ENCODE measurements at places on chromosomes 7 and 10. TPM values are rescaled to one million over a fixed set of nuclear protein-coding genes. Genes with fewer than 3 reads are reported as not detected.
A peak's percentile ranks its signal among the peaks of the same experiment; 100 is the strongest.

DNA sequence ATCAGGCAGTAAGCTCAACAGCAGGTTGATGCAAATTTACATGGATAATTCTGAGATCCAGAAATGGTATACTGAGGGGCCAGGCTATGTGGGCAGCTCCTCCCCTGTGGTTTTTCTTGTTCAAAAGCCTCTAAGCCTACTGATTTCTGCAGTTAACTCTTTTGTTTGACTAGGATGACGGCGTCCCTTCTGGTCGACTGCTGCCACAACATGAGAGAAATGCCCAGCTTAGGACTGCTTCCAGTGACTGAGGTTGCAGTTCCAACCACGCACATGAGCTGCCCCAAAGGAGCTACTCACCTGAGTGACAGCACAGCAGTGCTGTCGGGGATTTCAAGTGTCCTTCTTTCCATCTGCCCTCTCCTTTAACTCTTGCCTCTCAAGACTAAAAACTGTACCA is 973.0 kb upstream of the GHITM start:
- DNase-seq: no peak
- peaks cover 8% of the 10 kb centered on the region for H3K27me3 ChIP-seq
- H3K36me3 ChIP-seq: no peaks in the 10 kb centered on the region
- peaks cover 5% of the 10 kb centered on the region for H3K4me1 ChIP-seq
- no peak overlapping the region for H3K27ac ChIP-seq

DNA sequence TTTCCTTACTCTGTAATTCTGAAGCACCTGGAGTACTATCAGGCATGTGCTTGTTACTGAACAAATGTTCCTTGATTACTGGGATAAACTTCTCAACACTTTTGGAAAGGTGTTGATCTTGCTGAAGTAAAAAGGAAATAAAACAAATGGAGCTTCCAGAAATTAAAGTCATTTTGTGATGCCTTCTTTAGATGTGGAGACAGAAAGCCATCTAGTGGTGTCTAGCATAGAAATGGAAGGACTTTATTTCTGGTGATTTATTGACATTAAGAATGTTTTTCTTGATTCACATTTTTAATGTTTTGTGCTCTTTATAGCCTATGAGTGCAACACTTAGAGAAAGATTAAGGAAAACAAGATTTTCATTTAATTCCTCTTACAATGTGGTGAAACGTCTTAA is 1.4 kb downstream of the SFR1 start:
- peaks cover 8% of the 10 kb centered on the region for H3K36me3 ChIP-seq
- peak overlapping the region; percentile 75 for H3K4me3 ChIP-seq
- H3K4me1 ChIP-seq: peaks cover 28% of the 10 kb centered on the region
- no peak overlapping the region for H3K27ac ChIP-seq
- no peaks in the 10 kb centered on the region for H3K27me3 ChIP-seq
- DNase-seq: no peak

DNA sequence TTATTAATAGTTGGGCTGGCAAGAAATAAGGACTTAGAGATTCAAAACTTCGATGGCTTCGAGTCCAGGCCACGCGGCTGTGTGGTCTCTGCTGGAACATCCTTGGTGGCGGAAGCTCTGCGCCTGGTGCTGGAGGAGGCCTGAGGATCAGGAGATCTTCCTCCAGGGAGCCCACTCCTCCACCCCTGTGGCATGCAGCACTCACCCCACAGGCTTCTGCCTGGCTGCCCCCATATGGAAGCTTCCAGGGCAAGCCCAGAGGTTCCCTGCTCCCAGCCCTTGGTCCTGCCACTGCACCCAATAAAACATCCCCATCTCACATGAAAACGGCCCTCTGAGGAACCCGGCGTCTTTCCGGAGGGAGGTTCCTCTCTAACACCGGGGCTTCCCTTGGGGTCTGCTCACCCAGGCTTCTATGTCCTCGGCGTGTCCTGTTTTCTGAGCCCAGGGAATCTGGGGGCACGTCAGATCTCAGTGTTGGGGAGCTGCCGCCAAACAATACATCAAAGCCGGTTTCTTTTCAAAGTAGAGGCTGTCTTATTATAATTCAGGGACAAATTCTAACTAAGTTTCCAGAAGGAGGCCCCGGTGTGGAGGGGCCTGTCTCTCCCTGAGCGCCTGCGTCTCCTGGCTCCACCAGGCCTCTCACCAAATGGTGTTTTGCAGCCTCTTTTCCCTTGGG is 32.4 kb downstream of the CALML3 start:
- no peak for DNase-seq
- H3K4me1 ChIP-seq: peaks cover 35% of the 10 kb centered on the region
- H3K27me3 ChIP-seq: peaks cover 2% of the 10 kb centered on the region

- DNase-seq: no peak
- no peak overlapping the region for H3K4me3 ChIP-seq
- H3K36me3 ChIP-seq: peaks cover 30% of the 10 kb centered on the region
- no peaks in the 10 kb centered on the region for H3K27me3 ChIP-seq
- peaks cover 26% of the 10 kb centered on the region for H3K4me1 ChIP-seq
Measured at GRCh38 chr7:44981035-44981706, 2.4 kb upstream of the MYO1G start.

DNA sequence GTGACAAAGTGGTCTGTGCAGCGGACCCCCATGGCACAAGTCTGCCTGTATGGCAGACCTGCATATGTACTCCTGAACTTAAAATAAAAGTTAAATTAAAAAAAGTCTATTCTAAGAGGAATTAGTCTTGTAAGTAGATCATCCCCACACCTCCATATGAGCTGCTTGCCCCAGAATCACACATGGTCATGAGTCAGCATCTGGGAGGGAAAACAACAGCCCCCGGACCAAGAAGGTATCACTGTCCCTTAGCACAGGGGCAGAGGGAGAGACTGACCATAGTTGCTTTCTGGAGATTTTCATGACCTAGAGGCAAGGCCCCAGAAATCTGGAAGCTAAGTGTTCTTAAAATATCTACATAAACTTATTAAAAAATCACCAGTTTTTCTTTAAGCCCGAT is 86.6 kb upstream of the PDK4 start:
- peaks cover 2% of the 10 kb centered on the region for H3K27me3 ChIP-seq
- no peak overlapping the region for H3K4me3 ChIP-seq
- no peaks in the 10 kb centered on the region for H3K4me1 ChIP-seq
- H3K36me3 ChIP-seq: peaks cover 4% of the 10 kb centered on the region
- H3K27ac ChIP-seq: no peak overlapping the region

DNA sequence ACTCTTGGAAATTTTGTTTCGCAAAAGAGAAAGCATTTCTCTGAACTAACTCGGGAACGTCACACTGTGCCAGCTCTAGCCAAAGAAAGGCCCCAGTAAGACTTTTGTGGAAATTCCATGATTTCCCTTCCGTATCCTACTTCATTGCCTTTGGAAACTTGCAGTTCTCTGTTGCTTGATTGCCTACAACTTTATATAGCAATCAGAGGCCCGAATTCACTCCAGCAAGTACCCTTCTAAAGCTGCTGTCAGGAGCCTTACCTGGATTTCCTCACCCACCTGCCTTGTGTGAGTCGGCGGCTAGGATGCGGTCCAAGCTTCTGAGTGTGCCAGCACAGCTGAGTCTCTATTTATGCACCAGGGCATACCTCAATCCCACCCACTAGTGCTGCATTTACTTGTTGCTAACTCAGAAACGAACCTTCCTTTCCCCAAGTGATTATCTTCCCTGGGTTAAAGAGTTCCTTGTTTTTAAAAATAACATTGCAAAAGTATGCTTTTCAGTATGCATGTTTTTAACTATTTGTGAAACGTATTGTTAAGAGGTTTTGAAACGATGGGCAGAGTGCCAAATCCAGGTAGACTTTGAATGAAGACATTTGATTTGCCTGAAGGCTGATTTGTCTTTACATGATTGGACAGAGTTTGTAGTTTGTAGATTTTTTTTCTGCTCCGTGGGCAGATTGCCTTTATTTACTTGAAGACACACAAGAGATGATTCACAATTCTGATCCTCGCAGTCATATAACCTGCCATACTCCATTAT is at the start of gene AGR2:
Gene AGR2 (minus strand): TSS at position 326 of the 766 bp plus-strand sequence. CDS start 3,203 bp downstream, outside the sequence.
- peak within 1 kb of the TSS; percentile 61 for H3K4me3 ChIP-seq
- H3K27me3 ChIP-seq: no peaks in the 10 kb centered on the region
- peaks cover 14% of the 10 kb centered on the region for H3K4me1 ChIP-seq
- DNase-seq: no peak

DNA sequence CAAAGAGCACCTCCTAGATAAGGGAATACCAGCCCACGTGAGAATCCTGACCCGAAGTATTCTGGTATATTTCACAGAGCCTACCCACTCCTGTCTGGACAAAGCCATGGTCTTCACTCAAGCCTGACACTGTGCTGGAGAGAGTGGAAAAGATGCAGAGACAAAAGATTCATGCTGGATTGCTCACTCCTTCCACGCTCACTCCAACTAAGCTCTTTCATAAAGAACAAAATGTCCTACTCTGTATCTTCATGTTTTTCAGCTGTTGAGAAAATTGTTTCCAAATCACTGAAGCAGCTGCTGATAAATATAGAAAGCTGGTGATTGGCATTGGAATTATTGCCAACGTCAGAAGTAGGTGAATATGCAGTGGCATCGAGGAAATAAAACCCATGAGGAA is 106.0 kb downstream of the ABLIM1 start:
- H3K27me3 ChIP-seq: no peaks in the 10 kb centered on the region
- no peaks in the 10 kb centered on the region for H3K36me3 ChIP-seq
- no peak for DNase-seq

DNA sequence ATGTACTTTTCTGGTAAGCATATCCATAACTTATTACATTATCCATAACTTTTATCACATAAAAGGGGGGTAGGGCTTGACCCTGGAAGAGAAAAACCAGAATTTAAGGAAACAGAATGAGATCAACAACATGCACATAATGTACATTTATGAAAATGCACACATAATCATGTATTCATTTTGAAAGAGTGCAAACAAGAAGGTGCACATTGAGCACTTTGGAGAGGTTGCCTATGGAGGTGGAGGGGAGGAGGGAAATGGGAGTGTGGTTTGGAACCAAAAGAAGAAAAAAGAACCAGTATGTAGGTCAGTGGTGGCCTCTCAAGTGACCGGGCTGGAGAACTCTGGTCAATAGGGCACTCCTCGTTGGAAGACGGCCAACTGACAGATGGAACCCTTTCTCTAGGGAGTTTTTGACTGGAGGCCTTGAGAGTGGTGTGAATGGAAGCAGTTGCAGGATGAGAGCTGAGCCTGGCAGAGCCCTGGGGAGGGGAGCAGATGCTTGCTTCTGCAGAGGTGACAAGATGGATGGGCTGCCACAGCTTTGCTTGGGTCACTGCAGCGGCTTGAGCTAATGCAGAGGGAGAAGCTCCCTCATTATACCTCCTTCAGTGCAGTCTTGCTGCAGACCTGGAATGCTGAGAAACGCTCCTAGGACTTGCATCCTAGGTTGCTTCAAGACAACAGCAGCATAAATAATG is 192.7 kb downstream of the SEC23IP start:
- no peaks in the 10 kb centered on the region for H3K36me3 ChIP-seq
- H3K27me3 ChIP-seq: peaks cover 9% of the 10 kb centered on the region
- no peak overlapping the region for H3K4me3 ChIP-seq
- H3K4me1 ChIP-seq: no peaks in the 10 kb centered on the region
- no peak overlapping the region for H3K27ac ChIP-seq

- no peak for DNase-seq
- peak overlapping the region; percentile 29 for H3K4me3 ChIP-seq
- H3K4me1 ChIP-seq: peaks cover 61% of the 10 kb centered on the region
- no peaks in the 10 kb centered on the region for H3K27me3 ChIP-seq
- peaks cover 7% of the 10 kb centered on the region for H3K36me3 ChIP-seq
Measured at GRCh38 chr7:2412587-2413201, 9.3 kb downstream of the CHST12 start.

DNA sequence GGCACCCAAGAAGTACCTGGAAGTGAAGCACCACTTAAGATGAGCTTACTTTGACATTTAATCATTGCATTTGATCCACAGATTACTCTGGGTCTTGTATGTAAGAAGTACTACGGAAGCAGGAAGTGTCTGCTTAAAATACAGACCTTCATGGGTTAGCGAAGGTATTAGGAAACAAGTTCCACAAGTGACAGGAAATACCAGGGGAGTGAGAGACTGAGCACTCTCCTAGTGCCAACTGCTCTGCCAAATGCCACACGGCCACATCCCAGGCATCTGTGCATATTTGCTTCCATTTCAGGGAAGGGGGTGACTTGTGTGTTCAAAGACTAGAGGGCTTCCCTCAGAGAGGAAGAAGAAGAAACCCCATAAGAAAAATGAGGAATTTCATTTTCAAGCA is 57.2 kb upstream of the ANK3 start:
- H3K27me3 ChIP-seq: no peaks in the 10 kb centered on the region
- H3K27ac ChIP-seq: peak overlapping the region; percentile 63
- no peaks in the 10 kb centered on the region for H3K36me3 ChIP-seq
- peaks cover 39% of the 10 kb centered on the region for H3K4me1 ChIP-seq
- DNase-seq: no peak

DNA sequence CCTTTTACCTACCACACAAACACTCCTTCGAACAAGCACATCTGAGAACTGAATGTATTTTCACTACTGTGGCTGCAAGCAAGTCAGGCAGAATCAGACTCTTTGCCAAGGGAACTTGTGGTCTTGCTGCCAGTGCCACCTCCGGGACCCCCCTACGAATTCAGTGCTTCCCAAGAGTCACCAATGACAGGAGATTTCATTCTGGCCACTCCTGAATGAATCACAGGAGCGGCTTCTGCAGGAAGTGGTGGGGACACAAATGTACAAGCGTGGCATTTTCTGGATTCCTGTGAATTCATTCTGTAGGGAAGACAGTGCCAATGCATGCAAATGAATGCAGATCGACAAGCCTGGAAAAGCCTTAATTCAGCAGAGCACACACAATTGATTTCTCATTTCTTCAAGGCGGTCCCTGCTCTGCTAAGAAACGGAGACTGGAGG is 161.2 kb downstream of the CAMK1D start:
- peaks cover 3% of the 10 kb centered on the region for H3K36me3 ChIP-seq
- no peaks in the 10 kb centered on the region for H3K27me3 ChIP-seq
- no peak for DNase-seq
- no peak overlapping the region for H3K27ac ChIP-seq
- H3K4me1 ChIP-seq: peaks cover 28% of the 10 kb centered on the region

DNA sequence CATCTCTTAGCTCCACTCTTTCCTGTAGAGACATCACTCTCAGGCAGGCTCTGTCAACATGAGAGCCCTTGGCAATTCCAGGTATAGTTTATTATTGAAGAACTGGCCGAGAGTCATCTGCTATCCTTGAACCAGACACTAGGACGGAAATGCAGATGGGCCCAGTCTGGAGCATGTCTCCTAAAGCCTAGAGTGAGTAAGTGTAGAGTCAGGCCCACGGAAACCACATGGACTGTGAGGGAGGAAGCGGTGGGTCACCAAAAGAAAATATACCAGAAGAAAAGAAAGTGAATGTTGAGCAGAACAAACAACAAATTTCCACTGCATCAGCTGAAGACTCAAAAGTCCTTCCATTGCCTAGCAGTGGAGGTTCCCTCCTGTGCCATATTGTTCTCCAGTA is 15.7 kb upstream of the RELN start:
- no peak overlapping the region for H3K27ac ChIP-seq
- no peaks in the 10 kb centered on the region for H3K4me1 ChIP-seq
- H3K36me3 ChIP-seq: no peaks in the 10 kb centered on the region
- H3K4me3 ChIP-seq: no peak overlapping the region
- no peak for DNase-seq
- peaks cover 5% of the 10 kb centered on the region for H3K27me3 ChIP-seq

GRCh38 chr10:119281581-119282071 is 74.3 kb downstream of the GRK5 start:
- H3K4me1 ChIP-seq: peaks cover 38% of the 10 kb centered on the region
- H3K36me3 ChIP-seq: peaks cover 6% of the 10 kb centered on the region
- no peak overlapping the region for H3K27ac ChIP-seq
- H3K4me3 ChIP-seq: no peak overlapping the region
- DNase-seq: no peak
- peaks cover 1% of the 10 kb centered on the region for H3K27me3 ChIP-seq

SPDYE16 gene
- 0.51 TPM for total RNA-seq

WDFY4 gene
- total RNA-seq: 0.05 TPM

TDRD1 gene
- total RNA-seq: not detected

ENTPD1 gene
- 1.0 TPM for total RNA-seq

FGL2 gene
- total RNA-seq: 1.9 TPM

IGFBP1 gene
- 3.1 TPM for total RNA-seq

HOXA9 gene
- 4.1 TPM for total RNA-seq
